Ecto neural progenitor cell (in vitro differentiated cells): ENCODE measurements at places on chromosomes 11 and 22.

GRCh38 chr11:134502153-134502550 lies 90.1 kb upstream of the B3GAT1 start:
- no peak for DNase-seq

GRCh38 chr11:127055236-127055635 lies 54.7 kb upstream of the KIRREL3 start:
- no peak for DNase-seq

GRCh38 chr11:66457826-66458225 lies 8.9 kb upstream of the PELI3 start:
- DNase-seq = no peak

DNA sequence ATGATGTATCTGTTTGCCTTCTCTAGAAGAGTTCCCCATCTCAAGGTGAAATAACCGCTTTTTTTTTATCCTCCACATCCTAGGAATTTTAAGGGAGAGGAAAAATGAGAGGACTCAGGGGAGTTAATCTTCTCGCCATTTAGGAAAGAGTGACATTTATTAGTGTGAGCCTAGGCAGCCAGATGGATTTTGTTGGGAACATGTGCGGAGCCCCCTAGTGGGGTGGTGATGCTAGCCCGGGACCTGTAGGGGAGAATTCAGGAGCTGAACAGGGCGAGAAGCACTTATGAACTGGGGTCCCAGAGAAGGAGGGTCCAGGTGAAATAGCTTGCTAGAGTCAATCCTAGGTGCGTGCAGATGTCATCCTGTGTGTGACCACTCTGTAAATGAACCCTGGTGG lies 10.7 kb downstream of the IL17RA start:
- DNase-seq = no peak

GRCh38 chr11:33804471-33804870 lies 30.2 kb upstream of the FBXO3 start:
- DNase-seq = no peak

DNA sequence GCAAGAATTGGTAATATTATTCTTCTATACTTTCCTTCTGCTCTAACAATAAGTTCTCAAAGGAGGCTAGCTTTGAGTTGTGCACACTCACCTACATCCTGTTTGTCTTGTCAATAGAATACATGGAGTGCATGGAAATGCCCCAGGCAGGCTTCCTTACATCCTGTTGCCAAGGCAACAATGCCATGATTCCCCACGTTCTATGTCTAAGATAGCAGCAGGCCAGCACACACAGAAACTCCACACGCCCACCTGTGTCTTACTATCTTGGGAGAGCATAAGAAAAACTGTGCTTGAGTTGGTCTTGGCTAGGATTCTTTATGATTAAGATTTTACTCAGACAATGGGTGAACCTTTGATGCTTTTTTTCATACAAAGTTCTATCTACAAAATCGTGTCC lies 379.2 kb downstream of the AASDHPPT start:
- DNase-seq = no peak
